ENCODE measurements at places on chromosomes 4 and X.

- no peak for DNase-seq
These were observed 25.3 kb upstream of the CT45A1 start for GRCh38 chrX:135688137-135688536.

GRCh38 chrX:857376-857775, 226.8 kb downstream of the SHOX start:
- no peak for DNase-seq

GRCh38 chr4:131459430-131460101, 1689.5 kb upstream of the PCDH10 start:
- DNase-seq = no peak

- DNase-seq = no peak
These were observed 345.1 kb downstream of the ARHGAP10 start for GRCh38 chr4:148076964-148077363.

- no peak for DNase-seq
These were observed 46.7 kb downstream of the CFAP299 start for GRCh38 chr4:80382090-80382832.

GRCh38 chr4:185257086-185257485, 47.7 kb downstream of the SNX25 start:
- DNase-seq = no peak

DNA sequence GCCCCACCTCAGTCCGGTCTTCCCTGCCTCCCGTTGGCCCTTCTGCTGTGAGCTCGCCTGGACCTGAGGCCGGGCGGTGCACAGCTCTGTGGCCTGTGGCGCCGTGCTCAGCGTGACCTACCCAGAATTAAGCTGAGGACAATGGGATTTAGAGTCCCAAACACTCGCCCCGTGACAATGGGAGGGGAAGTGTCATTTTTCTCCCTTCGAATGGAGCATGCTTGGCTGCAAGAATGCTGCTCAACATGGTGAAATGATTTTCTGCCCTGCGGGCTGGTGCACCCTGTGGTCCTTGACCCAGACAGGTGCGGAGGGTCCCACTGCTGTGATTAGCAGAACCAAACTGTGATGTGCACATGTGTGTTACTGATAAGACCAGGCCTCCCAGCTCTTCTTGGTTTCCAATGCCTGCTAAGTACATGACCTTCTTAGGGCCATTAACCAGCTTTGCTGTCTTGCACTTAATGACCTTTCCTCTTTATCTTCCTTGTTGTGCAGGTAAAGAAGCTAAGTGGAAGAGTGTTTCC, 772 bp downstream of the EOLA1 start:
- no peak for DNase-seq

DNA sequence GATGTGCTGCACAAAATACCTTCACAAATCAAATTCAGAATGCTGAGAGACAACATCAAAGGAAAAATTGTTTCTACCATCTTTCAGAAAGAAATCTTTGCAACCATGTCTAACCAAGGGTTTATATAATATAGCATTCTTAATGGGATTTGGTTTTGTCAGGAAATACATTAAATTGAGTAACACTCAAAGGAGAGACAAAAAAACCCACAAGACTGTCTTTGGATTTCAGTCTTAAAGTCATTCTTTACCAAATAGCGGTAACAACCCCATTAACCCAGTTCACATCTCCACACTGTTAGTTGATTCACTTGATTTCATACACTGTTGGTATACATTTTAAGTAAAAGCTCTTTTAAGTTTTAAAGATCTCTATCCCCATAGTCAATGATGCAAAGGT, 145.7 kb upstream of the EDNRA start:
- DNase-seq = no peak

DNA sequence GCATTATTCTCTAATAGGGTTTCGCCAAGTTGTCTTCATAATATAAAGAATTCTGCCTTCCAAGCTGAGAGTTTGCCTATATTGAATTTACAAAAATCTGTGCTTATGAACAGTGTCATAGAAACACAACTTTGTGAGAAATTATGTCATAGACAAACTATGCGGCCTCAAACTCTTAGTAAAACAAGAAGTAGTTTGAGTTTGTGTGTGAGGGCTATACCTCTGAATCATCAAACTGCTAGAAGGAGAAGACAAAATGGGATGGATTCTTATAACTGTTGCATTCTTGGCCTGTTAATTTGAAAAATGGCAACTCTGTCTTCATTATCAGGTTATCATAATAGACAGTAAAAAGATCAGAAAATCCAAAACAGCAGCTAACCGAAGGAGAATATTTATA, 46.1 kb upstream of the NAP1L5 start:
- DNase-seq = no peak

Data from H7 (cell line).